ENCODE measurements at places on chromosomes 1 and 21.

DNA sequence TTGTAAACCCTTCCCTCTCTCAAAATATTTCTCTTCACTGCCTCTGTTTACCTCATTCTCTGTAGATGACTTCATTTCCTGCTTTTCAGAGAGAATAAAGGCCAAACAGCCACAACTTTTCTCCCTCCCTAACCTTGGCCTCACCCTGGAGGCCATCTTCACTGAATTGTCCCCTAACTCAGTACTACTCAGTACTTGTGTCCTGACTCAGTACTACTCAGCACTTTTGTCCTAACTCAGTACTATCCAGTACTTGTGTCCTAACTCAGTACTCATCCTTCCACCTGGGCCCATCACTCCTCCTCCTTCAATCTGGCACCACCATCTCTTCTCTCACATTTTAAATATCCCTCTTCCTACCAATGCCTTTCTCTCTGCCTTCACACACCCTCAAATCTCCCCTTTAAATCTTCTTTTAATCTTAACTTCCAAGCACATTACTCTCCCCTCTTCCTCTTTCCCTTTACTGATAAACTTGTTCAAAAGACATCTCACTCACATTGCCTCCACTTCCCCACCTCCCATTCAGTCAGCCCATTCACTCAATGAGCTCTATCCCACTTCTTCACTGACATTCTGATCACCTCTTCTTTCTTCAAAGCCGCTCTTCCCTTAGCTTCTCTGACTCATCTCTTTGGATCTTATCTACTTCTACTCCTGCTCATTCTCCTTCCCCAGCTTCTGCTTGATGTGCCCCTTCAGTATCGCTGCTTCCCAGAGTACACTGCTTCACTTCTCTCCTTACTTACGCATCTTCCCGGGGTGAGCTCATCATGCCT is 121.4 kb downstream of the RNF220 start:
- DNase-seq = no peak

- no peak for DNase-seq
These were observed 2.2 kb downstream of the S100A2 start for GRCh38 chr1:153563483-153563901.

- no peak for DNase-seq
These were observed 38.3 kb downstream of the SPSB1 start for GRCh38 chr1:9331016-9331415.

DNA sequence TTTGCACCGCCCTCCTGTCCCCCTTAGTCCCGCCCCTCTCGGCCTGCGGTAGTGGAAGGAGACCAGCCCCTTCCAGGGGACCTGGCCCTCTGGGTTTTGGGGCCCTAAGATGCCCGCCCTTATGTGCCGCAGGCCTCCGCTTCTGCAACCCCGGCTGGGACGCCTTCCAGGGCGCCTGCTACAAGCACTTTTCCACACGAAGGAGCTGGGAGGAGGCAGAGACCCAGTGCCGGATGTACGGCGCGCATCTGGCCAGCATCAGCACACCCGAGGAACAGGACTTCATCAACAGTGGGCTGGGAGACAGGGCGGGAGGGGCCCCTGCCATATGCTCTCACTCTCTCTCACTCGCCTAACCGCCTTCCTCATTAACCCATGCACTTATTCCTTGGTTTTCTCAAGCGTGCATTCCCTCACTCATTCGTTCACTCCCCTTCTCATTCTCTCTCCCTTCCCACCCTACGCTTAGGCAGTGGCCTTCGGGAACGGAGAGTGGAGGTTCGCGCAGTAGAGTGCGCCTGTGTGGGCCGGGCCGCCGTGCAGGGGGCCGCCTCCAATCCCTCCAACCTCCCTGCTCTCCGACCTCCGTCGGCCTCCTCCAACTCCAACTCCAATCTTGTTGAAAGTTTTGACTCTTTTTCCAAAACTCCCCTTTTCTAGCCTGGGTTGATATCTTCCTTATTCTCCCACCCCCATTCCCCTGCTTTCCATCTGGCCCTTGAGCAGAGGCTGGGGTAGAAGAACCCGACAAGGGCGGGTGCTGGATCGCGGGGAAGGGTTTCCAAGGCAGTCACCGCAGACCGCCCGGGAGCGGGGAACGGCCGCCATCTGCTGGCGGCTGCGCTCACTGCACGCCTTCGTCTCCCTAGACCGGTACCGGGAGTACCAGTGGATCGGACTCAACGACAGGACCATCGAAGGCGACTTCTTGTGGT is 15.2 kb downstream of the BCAN start:
- DNase-seq = peak; percentile 56

GRCh38 chr21:15841856-15842564 is 112.2 kb downstream of the USP25 start:
- DNase-seq = no peak

DNA sequence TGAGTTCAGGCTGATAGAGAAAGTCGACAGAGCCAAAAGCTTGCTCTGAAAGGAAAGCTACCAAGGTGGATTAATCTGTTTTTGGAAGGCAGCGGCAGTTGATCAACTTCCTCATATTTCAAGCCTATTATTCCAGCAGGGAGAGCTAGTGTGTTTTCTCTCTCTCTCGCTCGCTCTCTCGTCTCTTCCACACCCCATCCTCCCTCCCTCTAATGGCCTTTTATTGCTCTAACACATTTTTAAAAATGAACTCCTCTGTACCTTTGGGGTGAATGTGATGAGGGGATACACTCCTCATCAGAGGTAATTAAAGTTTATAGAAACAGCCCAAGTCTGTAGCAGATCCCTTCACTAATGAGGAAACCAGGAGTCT is 126.4 kb downstream of the CLIC6 start:
- no peak for DNase-seq

- no peak for DNase-seq
These were observed 24.8 kb upstream of the PSEN2 start for GRCh38 chr1:226845624-226846023.

DNA sequence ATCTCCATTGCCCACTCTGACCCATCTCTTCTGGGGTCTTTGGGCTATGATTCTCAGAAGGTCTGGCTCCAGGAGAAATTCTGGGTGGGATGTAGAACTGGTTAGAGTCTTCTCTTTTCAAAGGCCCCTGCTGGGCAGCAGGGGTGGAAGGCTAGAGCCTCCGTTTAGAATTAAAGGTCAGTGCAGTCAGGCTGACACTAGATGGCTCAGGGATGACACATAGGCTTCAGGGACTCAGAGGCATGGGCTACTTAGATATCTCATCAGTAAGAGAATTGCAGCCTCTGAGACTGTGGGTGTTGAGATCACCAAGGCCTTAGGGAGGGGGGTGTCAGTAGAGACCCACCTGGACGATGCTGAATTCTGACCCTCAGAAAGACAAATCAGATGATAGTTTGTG is 12.6 kb upstream of the PPM1J start:
- DNase-seq = no peak

GRCh38 chr1:8845104-8846097 is 28.0 kb upstream of the RERE start:
- no peak for DNase-seq

DNA sequence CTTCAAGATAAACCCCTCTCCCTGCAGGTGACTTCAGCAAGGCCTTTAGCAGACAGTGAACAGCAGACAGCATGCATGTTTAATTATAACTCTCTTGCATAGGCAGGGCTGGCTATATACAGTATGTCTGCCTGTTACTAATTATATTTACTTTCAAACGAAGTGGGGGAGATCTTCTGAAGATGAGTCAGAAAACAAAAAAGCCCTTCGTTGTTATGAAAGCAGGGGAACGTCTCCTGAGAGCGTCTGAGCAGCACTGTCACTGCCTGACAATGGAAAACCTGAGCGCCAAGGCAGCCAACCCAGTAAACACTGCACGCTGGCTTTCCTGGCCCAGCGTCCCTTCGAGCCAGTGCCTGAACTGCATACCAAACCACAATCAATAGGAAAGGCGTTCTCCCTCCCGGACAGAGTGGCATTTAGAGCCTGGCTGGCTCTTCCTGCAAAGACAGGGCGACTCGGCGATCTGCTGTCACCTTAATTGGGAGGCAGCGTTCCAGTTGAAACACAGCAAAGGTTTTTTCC is 54.1 kb downstream of the TOMM20 start:
- no peak for DNase-seq

DNA sequence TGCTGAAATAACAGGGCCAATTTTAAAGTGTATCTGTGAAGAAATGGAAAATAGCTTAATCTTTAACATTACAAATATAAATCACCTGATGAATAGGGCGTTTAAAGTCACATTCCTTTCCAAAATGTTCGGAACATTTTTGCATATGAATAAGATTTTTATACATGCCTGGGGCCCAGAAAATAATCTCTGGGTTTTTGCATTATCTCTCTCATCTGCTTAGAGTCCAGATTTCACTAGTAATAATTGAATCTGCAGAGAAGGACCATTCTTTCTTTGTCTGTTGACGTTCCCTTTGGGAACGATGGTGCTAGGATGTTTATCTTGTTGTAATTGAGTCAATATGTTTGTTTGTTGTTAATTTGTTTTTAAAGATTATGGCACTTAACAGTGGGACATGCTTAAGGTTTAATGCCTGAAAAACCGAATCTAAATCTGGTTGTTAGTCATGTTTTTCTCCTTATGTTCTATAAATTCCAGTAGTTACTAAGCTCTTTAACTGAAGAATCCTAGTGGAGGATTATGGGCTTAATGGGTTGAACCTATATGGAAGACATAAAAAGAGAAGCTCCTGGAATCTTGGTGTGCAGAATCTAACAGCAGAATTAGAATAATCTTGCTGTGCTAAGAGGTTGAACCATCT is 140.6 kb downstream of the VPS13D start:
- no peak for DNase-seq

DNA sequence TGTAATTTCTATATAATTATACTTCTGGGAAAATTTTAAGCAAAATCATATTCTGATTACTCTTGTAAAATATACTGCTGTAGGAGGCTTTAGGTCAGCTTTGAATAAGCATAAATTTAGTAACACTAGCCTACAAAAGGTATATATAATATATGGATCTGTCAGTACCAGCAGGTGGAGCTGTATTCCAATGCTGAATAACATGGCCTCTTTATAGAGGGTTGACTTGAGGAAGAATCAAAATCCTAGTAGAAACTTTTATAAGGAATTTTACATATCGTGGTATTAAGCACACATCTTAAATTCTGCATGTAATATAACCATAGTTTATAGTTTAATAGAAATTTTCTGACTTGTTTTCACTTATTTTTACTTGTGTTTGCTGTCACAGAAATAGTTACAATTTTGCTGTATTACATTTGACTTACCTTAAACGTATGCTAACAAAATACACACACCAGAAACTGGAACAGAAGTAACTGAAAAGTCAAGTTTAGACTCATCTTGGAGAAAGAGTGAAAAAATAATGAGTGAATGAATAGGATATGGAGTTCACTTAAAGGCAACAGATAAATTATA is 79.3 kb downstream of the HMCN1 start:
- DNase-seq = no peak

DNA sequence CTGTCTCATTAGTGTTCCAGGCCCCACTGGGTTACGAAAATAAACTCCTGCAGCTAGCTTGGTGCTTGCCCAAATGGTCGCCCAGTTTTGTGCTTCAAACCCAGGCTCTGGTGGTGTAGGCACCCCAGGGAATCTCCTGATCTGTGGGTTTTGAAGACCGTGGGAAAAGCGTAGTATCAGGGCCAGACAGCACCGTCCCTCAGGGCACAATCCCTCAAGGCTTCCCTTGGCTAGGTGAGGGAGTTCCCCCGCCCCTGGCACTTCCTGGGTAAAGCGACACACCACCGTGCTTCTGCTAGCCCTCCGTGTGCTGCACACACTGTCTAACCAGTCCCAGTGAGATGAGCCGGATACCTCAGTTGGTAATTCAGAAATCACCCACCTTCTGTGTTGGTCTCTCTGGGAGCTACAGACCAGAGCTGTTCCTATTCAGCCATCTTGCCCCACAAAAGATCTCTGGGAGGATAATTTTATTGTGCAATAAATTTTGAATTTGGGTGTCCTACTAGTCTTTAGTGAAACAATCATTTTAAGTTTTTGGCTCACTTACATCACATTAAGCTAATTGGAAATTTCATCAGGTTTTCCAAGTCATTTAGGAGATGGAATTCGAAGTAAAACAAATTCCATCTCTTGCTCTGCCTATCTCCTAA is 9.4 kb upstream of the SLC25A24 start:
- DNase-seq = no peak

DNA sequence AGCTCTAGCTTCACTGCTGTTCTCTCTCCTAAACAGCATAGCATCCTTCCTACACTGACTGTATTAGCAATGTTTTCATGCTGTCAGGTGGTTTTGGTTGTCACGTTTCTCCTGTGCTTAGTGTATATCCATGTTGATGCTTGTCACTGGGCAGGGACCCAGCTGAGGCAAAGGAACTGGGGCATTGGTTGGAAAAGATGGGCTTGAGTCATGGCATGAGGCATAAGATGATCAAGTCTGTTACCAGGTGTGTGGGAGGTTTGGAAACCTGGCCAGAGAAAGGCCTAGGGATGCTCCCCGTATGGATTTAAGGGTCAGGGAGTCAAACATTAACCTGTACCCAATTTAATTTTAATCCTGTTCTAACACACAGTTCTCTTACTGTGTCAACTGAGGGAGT is 69.6 kb downstream of the OSBPL9 start:
- no peak for DNase-seq

DNA sequence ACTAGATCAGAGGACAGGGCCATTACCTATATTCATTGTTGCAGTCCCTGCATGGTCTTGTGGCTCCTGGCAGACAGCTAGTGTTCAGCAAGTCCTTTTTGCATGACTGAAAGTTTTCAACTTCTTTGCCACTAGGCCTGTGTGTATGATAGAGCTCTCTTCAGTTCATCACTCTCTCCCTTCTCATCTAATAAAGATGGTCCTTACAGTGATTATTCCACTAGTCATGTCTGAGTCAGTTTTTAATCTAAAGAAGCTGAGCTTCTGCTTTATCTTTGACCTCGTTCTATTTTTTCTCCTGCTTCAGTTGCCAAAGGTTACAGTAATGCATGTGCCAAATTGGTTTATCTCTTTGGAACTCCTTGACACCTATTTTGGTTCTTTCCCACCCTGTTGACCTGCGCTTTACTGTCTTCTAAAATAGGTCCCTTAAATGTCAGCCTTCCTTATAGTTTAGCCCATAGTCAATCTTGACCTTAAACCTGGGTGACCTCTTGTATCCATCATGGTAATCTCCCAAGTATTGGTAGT is 6.4 kb downstream of the CXADR start:
- DNase-seq = no peak

GRCh38 chr1:159980786-159981185 is 26.7 kb upstream of the SLAMF9 start:
- no peak for DNase-seq

GRCh38 chr1:67889953-67890567 is 56.8 kb upstream of the GNG12 start:
- peak; percentile 10 for DNase-seq

DNA sequence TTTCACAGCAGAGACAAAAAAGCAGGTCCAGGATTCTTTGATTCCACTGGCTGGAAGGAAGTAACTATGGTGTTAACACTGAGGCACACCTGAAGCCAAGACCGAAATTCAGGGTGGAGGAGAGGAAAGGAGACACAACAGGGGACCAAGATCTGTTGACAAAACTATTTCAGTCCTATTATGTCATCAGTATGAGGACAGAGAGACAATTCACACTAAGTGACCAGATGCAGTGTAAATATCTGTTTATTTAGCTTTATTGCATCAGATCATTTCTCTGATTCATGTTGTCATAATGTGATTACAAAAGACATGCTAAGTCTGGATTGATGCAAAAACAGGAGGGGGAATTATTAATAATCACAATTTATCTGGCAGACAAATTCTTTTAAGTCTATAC is 118.8 kb downstream of the SIPA1L2 start:
- DNase-seq = no peak

GRCh38 chr1:220775240-220775853 is 11.4 kb upstream of the MTARC1 start:
- no peak for DNase-seq

- DNase-seq = no peak
These were observed 101.1 kb upstream of the JUN start for GRCh38 chr1:58884706-58885661.

GRCh38 chr1:225653463-225654276 is 747 bp upstream of the ENAH start:
- no peak for DNase-seq

All from stimulated activated CD8-positive, alpha-beta memory T cell treated with anti-CD3 and anti-CD28 coated beads, Interleukin-15, amount 100 ng/mL, for 48 hours (primary cell).